ENCODE measurements at places on chromosomes 6 and 20.

DNA sequence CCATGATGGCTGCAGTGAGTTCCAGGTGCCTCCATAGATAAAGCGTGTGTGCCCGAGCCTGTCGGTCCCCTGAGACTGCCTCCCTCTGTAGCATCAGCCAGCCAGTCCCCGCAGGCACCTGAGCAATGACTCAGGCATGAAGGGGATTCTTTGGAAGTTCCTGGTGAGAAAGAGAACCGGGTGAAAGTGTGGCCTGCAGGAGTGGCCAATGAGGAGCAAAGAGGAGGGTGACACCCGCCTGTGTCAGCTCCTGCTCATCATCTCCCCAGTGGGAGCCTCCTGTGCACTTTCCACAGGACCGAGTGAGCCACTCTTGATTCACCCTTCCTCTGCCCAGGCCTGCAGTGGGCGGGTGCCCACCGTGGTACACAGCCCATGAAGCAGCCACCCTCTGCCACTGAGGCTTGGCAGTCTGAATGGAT lies 71.2 kb upstream of the PTPN1 start:
- DNase-seq: peak; percentile 69

DNA sequence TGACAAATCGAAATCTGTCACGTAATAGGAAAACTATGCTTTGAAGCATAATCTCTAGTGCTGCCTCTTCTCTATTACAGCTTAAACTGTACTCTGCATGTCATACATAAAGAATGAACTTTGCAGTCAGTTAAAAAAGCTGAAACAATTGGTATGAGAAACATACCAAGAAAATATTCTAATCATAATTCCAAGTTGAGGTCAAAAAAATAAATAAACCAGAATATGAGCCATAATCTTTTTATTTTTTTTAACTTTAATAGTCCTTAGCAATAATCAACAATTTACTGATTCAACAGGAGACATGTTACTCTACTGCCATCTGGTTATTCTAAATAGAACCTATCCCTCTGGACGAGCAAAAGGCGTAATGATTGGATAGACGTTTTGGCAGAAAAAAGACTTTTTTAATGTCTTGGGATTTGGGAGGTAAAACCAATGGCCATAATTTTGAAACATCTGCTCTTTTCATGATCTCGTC lies 224.4 kb upstream of the FLRT3 start:
- no peak for DNase-seq

DNA sequence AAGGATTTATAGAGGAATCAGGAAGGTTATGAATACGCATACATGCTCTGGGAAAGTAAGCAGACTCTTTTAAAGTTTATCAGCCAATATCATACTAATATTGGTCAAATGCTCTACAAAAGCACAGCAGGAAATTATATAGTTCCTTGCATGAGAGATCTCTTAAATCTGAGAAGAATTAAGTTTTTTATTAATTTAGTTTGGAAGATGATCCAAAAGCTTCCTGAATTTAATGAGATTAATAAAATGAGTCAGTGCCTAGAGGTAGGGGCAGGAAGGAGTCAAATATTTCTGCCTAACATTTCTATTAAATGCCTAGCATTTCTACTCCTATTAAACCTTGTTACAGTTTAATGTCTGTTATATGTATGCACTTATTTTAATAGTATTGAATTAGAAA lies 1608.2 kb downstream of the GRIK2 start:
- no peak for DNase-seq

GRCh38 chr20:62739581-62740285 lies 31.1 kb downstream of the NTSR1 start:
- no peak for DNase-seq

DNA sequence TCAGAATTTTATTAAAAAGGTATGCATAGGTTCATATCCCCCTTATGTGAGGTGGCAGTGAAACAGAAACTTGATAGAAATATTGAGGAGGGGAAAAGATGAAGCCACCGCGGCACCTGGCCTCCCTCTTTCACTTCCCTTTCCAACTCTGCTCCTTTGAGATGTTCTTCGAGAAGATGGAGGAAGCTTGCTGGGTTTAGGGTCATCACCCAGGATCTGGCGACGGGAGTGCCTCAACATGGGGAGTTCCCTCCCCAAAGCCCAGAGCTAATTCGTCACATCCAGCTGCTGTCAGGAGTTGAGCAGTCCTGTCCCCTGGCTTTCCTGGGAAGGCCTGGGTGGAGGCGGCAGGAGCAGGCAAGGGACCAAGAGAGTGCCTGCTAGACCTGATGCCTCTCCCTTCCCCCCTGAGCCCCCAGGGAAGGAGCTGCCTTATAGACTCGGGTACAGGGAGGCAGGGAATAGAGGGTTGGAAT lies 29.1 kb downstream of the RREB1 start:
- no peak for DNase-seq

DNA sequence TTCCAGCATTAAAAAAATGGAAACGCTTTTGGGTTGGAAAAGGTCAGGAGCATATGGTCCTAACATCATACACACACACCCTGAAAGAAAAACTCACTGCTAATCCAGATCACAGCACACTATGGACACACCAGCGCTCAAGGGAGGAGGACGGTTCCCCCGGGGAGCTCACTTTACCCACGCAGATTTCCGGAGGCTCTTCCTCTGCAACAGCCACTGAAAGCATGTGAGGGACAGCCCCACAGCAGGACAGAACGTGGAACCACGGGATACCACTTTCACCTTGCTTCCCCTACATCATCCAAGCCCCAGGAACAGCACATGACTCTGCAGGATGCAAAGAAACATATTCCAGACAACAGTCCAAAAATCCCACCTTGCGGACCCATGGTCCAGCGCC lies 13.2 kb downstream of the SNHG17 start:
- no peak for DNase-seq

GRCh38 chr6:296151-297122 lies 4.2 kb downstream of the DUSP22 start:
- peak; percentile 28 for DNase-seq

DNA sequence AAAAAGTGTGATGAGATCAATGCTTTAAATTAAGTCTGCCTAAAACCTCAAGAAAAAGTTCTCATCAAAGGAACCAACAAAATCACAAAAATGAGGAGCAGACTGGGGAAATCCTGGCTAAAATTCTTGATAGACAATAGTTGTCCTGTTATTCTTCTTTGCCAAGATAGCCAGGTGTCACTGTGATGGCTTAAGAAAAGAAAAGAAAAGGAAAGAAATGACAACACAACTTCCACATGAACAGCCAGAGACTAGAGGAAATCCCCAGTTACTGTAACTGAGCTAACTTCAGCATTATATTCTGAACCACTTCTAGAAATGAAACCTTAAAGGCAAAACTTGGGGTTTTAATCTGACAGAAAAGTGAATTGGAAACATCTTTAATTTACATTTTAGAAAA lies 129.6 kb downstream of the CD24 start:
- no peak for DNase-seq

GRCh38 chr20:57104651-57105204 lies 161.7 kb downstream of the BMP7 start:
- no peak for DNase-seq

GRCh38 chr20:21166801-21167200 lies 40.9 kb downstream of the KIZ start:
- DNase-seq: no peak

- no peak for DNase-seq
Measured at GRCh38 chr6:16102208-16102607, 26.7 kb upstream of the MYLIP start.

GRCh38 chr6:48315051-48315719 lies 204.2 kb upstream of the PTCHD4 start:
- no peak for DNase-seq

DNA sequence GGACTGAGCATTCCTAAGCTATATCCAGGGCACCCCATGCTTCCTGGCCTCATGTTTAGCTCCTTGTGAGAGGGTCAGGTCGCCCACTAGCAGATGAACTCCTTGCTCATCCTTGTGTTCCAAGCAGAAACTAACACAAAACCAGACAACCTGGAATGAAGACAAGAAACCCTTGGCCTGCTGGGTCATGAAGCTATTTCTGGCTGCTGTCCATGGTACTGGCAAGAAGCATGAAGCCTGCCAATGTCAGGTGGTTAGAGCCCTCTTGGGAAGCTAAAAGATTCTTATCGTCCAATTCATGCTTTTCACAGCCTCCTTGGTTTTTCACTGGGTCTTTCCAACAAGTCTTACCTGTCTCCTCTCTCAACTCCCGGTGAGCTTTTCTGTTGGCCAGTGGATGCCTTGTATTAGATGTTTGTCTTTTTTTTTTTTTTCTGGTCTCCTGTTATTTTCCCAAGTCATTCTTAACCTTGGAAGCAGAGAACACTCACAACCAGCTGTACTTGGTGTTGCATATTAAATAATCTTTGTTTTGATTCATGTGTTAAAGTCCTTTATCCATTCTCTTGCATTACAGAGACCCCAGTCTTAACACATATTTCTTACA lies 180.3 kb downstream of the ANKRD60 start:
- DNase-seq: peak; percentile 62

DNA sequence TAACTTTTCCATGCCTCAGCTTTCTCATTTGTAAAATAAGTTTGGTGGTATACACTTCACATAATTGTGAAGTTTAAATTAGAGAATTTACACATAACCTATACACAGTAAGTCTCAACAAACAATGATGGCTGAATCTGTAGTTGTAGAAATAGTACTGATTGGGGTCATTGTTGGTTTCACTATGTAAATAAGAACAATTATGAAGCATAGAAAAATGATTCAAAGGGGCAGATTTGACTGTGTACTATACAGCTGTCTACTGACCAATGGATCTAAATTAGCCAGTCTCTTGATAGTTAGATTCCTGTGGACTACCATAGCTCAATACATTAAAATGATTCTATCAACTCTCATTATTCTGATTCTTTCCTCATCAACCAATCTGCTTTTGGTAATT lies 181.1 kb upstream of the STXBP5 start:
- DNase-seq: no peak

- DNase-seq: no peak
Measured at GRCh38 chr20:32975698-32976674, 28.2 kb downstream of the SUN5 start.

DNA sequence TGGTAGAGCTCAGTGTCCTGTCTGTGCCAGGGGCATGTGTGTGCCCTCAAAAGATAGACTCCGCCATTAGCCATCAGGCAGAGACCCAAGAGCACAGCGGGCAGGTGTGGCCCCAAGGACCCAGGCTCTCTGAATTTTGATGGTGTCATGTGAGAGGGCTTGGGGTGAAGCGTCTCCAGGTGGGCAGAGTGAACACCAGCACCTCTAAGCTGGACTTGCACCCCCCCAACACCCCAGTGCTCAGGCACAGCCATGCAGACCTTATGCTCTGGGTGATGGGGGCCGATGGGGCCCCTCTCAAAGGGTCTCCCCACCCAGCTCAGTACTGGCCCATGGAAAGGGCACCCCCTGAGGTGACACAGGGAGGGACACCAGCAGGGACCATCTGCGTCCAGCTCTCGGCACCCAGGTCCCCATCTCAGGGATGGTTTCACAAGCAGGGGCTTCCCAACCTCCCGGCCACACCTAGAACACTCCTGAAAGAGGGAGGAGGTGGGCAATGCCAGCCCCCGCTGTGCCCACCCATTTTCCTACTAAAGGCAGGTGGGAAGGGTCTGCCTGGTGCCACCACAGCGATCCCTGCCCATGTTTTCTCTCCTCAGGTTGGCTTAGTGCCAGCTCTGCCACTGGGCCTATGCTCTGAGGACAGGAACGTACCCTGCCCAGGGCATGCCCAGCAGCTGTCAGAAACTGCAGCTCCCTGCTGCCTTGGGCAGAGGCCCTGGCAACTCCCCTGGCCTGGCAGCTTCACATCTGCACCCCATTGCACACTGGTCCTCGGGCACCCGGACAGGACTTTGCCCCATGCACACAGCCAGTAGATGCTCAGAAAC lies 3.5 kb downstream of the CST7 start:
- DNase-seq: no peak

DNA sequence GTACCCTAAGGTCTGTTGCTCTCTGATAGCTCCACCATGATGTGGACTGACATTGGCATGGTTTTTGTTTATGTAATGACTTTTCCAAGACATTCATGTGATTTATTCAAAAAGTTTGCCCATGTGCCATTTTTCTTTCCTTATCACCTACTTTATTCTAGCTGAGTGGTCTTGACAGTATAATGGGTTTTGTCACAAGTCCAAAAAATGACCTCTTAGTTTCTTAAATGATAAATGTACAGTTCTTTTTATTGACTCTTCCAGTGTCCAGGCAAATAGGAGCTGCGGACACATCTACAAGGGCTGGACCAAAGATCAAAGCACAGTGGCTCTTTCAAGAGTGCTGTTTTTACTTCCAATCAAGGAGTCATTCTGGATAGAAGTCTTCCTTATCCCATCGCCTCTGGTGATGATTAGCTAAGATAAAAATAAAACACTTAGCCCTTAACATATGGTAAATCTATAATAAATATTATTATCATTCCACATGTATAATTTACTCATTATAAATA lies 141.4 kb downstream of the MMUT start:
- DNase-seq: no peak

DNA sequence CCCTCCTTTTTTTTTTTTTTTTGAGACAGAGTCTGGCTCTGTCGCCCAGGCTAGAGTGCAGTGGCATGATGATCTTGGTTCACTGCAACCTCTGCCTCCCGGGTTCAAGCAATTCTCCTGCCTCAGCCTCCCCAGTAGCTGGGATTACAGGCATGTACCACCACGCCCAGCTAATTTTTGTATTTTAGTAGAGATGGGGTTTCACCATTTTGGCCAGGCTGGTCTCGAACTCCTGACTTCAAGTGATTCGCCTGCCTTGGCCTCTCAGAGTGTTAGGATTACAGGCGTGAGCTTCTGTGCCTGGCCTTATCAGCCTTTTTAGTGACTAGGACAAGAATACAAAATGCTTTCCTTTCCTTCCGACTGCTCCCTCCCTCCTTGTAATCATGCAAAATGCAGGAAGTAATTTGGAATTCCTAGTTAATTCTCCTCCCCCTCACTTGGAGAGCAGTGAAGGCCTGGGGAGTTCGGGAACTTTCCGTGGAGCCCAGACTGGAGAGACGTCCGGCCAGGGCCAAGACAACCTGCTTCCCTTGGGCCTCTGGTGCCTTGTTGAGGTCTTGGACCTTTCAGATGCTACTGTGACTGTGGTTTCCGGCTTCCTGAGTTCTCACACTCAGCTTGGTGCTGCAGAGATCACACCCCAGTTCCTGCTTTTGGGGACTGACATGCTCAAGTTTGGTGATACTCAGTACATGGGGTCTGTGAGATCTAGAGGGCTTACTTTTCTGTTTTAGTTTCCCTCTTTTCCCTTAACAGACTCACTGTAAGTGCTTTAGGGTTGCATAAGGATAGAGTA lies 3.9 kb upstream of the PHF20 start:
- DNase-seq: no peak

All from astrocyte of the spinal cord (primary cell).